ENCODE measurements at places on chromosomes 13 and 19.

- no peak for DNase-seq
These were observed 11.1 kb downstream of the CILP2 start for GRCh38 chr19:19548915-19549759.

GRCh38 chr13:63625869-63626268 lies 2210.2 kb upstream of the PCDH20 start:
- DNase-seq = no peak

- DNase-seq = no peak
These were observed 5.9 kb downstream of the TRAPPC6A start for GRCh38 chr19:45172173-45172572.

- no peak for DNase-seq
These were observed 89.2 kb downstream of the DHRS12 start for GRCh38 chr13:51714663-51715168.

DNA sequence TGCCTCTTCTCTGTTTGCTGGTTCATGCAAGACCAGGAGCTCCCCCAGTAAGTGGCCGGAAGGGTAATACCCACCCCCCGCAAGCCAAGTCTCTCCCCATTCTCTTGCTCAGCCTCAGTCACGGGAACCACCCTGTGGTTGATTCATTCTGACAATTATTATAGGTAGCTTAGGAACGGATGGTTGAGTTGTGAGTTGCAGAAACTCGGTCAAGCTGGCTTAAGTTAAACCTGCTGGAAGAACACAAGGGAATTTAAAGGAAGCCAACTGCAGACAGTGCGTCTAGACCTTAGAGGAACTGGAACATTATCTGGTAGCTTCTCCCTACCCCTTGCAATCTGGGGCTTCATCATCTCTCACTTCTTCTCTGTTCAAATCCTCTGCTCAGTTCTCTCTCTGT lies 8.9 kb downstream of the FPR1 start:
- DNase-seq = no peak

GRCh38 chr19:28633319-28634018 lies 579.5 kb downstream of the UQCRFS1 start:
- no peak for DNase-seq

- no peak for DNase-seq
These were observed 306.9 kb downstream of the SLITRK6 start for GRCh38 chr13:85492283-85492682.

DNA sequence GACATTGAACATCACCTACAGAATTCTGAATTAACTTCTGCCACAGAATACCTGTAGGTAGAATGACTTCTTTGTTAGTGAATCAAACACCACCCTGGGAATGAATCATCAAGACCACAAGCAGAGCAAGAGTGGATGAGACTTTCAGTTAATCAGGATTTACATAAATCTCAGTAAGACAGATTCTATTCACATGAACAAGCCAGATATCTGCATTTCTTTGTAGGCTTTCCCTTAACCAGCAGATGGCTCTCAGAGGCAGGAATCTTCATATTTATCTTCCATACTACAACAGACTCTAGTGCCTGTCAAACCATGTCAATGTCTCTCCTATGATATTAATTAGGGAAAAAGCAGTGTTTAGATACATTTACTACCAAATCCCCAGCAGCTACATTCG lies 412.1 kb downstream of the KLF12 start:
- DNase-seq = no peak

DNA sequence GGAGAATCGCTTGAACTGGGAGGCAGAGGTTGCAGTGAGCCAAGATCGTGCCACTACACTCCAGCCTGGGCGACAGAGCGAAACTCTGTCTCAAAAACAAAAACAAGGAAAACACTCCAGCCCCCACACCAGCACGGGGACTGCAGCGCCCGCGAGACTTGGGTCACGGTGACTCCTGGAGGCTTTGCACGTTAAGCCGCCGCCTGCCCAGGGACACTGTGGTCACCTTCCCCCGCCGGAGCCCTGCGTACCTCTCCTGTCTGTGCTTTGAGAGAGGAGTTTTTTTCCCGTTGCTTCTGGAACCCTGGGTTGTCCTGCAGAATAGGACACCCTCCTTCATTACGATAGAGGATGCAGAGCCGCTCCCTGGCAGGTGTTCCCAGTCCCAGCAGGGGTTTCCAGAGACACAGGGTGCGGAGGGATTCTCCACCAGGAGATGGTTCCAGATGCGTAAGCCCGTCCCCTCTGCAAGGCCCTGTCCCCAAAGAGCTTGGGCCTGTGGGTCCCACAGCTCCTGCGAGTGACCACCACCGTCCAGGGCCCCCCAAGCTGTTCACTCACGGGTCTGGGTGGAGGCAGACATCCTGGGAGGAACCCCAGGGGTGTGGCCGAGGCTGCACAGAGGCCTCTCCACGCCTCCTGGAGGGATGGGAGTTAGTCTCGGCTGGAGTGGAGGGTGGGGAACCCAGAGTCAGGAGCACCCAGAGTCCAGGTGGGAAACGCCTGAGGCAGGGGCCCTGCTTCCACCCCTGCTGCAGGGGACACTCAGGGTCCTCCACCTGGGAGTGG lies 42.8 kb upstream of the NDUFS7 start:
- DNase-seq = no peak

- DNase-seq = no peak
These were observed 126.2 kb downstream of the DCT start for GRCh38 chr13:94353167-94353710.

- DNase-seq = no peak
These were observed 7.9 kb downstream of the PDX1 start for GRCh38 chr13:27927444-27928352.

GRCh38 chr13:84500016-84500415 lies 617.7 kb upstream of the SLITRK1 start:
- DNase-seq = no peak

- no peak for DNase-seq
These were observed 68.9 kb downstream of the GADD45B start for GRCh38 chr19:2544576-2545415.

DNA sequence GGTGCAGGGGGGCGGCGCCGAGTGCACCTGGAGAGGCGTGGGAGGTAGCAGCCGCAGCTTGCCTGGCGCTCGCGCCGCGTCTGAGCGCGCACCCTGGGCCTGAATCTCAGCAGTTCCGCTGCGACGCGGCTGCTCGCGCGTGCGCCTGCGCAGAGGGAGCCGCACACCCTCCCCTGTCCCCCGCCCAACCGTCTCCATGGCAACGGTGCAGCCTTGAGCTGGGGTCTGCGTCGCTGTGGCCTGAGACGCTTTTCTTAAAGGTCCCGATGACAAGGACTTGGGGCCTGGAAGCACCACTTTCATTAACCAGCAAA lies at the start of gene PNMA8B:
TSS of gene PNMA8B (minus strand) at position 82 of the 314 bp plus-strand sequence. CDS start 402 bp downstream, outside the sequence.
- DNase-seq = no peak

DNA sequence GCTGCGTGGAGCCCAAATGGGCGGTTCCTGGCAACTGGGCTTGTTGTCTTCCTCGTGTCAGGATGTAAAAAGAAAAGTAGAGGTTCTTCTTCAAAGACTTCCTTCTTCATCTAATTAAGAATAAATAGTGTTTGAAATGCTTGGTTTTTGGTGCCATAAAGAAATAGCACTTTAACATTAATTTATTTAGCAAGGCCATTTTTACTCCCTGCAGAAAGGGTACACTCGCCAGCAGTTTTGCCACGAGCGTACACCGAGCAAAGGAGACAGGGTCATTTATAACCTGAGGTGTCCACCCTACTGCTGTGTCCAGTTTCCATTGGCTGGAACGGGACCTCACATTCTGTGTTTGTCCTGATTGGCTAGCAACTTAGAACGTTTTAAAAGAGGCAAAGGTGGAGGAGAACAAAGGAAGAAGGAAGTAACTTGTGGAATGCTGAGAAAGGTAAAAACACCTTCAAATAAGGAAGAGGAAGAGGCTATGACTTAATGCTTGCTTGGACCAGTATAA lies 21.8 kb upstream of the OR10H1 start:
- no peak for DNase-seq
